Right cardiac atrium (tissue), 5 donors: ENCODE measurements at places on chromosomes 2 and 18.

DNA sequence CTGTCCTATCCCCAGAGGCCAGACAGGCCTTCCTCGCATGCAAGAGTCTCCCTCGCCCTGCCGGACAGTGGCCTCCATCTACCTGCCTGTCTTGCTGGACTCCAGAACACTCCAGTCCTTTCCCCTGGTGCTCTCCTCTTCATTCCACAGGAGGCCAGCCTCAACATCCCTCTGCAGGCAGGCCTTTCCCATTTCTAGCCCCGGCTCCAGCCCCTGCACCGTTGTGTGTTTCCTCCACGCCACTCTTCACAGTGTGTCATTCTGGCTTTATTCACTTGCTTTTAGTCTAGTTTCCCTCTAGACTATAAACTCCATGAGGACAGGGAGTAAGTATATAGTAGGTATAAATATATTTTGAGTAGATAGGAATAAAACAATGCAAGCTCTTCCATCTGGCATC, 81.2 kb downstream of the LOXHD1 start:
- DNase-seq = no peak

GRCh38 chr2:208570851-208571763, 164.5 kb downstream of the PTH2R start:
- no peak for DNase-seq

DNA sequence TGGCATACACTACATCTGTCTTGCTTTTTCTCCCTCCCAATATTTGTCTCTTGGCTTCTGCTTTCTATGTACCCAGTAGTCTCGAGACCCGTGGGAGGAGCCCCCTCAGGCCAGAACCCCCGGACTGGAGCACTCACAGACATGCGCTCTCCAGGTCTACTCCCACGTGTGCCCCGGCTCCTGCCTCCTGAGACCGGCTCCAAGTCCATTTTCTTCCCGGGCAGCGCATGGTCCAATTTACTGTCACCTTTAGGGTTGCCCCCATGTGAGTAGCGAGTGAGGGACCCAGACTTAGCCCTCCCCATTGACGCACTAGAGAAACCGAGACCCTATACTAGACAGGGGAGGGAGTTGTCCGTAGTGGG, 11.8 kb upstream of the TEX51 start:
- DNase-seq = no peak

DNA sequence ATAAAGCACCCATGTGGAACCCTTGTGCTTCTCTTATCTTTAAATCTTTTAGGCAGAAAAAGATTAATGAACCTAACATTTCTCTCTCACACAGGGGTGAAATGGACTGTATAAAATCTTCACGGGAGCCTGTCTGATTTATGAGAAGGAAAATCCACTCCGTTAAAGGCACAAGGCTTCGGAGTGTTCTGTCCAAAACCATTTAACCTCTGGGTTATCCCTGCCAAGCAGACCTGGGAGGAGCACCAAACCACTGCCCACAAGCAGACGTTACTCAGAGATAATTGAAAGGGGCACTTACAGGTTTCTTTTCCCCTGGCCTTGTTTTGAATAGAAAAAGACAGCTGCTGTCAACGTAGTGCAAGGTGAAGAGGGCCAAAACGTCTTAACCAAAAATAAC, 184.4 kb upstream of the DOK6 start:
- DNase-seq = no peak

DNA sequence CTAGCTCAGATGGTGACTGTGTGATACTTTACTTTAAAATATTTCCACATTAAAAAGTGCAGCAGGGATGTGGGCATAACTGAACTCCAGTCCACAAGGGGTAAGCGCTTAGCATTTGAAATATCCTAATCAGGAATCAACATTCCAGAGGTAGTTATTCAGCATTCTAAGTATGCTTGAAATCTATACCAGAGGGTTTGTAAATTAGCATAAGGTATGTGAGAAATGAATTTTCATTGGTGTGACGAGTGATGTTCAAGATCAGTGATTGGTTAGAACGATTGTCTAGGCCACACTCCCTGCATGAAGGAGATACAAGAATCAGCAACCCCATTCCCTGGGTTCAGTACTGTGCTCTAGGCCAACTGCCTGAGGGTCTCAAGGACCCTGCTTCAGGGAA, 42.6 kb downstream of the MAPK4 start:
- DNase-seq = no peak

DNA sequence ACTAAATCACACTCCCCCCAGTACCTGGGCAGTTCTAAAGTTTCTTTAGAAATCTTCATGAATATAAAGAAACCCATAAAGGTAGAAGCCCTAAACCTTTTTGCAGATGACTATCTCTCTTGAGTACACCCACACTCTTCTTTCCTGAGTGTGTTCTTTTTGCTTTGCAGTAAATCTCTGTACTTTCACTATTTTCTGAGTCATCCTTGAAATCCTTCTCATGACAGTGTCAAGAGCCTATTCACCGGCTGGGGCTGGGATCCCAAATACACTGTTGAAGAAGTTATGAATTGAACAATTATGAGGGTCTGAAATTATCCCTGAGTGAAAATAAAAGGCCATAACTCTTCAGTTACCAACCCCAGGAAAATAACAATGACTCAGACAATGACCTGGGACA, 133.9 kb upstream of the CCDC195 start:
- DNase-seq = no peak

- DNase-seq = peak; percentile 66
Measured at GRCh38 chr2:120596191-120596811, 139.4 kb upstream of the GLI2 start.

- no peak for DNase-seq
Measured at GRCh38 chr2:109521233-109522062, 92.3 kb downstream of the SEPTIN10 start.

- DNase-seq = no peak
Measured at GRCh38 chr2:237924164-237924534, 42.7 kb upstream of the UBE2F start.

DNA sequence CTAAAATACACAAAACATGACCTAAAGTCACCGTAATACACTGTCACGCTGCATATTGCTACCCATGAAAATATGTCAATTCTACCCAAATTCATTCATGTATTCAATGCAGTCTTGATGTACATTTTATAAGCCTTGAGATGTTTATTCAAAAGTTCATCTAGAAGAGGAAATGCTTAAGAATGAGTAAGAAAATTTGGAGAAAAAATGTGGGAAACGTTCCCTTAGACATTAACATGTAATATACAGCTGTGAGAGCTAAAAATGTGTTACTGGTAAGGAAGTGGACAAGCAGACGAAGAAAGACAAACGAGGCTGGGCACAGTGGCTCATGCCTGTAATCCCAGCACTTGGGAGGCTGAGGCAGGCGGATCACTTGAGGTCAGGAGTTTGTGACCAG, 37.3 kb downstream of the THAP4 start:
- no peak for DNase-seq

DNA sequence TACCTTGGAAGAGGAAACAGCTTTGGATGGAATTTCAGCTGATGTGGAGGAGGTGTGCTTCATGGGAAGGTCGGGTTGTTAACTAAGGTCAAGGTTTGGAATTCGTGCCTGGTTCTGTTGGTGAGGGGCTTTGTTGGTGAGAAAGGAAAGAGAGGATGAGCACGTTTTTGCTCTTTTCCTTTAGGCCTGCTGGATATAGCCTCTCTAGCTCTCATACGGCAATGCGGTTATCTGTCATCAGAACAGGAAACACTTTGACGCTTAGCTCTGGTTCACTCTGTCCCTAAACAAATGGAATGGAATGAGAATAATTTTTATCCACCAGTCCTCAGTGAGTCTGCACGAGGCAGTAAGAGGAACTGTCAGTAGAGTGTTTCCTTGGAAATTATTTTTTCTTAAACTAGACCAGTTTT, 169.7 kb upstream of the NOSTRIN start:
- DNase-seq = no peak

DNA sequence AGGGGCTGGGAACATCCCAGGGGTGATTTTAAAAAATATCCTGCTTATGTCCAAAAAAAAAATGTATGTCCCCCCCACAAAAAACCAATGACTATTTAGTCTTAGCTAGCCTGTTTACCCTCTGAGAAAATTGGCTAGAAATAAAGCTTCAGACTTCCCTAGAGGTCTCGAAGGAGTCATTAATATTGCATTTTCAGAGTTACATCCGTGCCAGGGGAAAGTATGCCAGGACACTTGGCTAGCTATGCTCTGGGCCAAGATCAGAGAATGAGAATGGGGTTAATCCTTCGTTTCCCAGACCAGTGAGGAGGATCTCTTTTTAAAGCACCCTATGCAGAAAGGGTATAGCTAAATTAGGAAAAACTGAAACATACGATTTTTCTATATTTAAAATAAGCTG, 183.6 kb downstream of the MC4R start:
- no peak for DNase-seq

- no peak for DNase-seq
Measured at GRCh38 chr2:27681841-27682240, 18.2 kb downstream of the SLC4A1AP start.

DNA sequence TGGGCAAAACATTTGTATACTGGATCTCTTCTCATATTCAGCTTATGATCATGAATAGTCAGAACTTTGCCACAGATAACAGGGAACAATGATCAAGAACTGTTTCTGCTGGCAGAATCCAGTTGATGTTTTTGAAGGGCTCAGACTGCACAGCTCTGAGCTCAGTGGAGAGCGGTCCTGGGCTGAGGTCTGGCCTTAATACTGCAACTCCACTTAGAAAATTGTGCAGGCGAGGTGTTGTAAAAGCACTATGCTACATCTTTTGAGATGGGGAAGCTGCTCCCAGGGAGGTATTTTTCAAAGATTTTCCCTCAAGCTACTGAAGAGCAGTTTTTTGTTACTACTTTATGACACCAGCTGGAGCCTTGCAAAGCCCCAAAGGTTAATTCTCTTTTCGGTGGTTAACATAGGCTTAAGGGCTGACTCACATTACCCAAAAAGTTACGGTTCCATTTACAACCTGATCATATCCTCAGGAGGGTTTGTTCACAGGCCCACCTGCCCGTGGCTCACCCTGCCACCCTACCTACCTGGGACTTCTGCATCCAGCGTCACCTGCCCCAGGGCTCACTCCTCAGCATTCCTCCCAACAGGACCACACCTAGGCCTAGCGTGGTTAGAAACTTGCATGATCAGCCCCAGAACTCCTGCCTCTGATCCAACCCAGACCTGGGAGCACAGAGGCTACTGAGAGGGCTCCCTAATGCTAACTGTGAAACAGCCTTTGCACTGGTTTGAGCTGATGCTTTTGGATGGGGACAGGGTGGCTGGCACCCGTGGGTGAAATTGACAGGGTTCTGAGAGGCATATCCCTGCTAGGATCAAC, 114.4 kb downstream of the NCK2 start:
- no peak for DNase-seq

DNA sequence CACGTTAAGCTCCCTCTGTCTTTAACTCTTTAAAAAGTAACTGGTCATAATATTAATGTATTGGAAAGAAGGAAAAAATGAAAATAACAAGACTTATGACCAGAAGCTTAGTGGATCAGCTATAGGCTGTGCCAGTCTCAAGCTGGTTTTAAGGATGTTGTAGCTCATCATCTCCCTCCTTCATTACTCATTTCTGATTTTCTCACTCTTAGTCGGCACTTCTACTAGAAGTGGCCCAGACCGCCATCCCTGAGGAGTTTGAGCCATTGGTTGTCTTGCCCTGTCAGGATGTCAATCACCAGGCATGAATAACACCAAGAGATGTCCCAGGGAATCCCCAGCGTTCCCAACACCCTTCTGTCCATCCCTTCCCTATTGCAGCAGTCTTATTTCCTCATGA, 151.5 kb downstream of the ASXL3 start:
- DNase-seq = no peak

GRCh38 chr2:130728007-130728454, 839 bp upstream of the GPR148 start:
- peak; percentile 36 for DNase-seq

DNA sequence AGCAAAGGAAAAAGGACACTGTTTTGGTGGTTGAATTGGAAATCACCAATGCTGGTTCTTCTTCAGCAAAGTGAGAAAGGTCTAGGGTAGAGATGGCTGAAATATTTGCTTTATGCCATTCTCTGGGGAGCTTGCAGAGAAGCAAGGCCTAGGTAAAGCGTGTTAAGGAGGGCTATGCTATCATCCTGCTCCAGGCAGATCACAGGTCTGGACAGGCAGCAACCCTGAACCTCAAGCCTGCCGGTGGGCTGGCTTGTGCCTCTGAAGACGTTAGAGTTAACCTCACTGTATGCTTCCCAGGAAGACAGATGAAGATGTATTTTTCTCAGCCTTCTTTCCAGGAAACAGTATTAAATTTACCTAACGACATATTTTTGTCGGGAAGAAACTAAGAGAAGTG, 138.5 kb upstream of the LYPD6 start:
- DNase-seq = no peak

DNA sequence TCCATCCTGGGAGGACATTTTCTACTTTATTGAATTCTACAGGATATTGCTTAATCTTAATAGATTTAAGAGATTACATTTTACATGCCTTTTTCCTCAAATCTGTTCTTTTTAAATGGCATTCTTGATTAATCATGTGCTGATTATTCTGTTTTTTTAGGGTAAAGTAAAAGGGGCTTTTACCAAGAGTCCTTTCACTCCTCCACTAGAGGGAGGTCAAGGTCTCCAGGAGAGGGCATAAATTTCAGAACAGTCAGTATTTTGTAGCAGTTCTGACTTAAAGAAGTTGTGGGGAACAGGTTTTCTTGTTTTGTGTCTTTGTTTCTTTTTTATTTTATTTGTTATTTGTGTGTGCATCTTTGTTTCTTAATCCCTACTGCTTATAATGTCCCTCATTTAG, 25.4 kb downstream of the WDR75 start:
- no peak for DNase-seq
